Left hindlimb (tissue), 1 donor: ENCODE measurements at places on chromosomes 5 and 9.

DNA sequence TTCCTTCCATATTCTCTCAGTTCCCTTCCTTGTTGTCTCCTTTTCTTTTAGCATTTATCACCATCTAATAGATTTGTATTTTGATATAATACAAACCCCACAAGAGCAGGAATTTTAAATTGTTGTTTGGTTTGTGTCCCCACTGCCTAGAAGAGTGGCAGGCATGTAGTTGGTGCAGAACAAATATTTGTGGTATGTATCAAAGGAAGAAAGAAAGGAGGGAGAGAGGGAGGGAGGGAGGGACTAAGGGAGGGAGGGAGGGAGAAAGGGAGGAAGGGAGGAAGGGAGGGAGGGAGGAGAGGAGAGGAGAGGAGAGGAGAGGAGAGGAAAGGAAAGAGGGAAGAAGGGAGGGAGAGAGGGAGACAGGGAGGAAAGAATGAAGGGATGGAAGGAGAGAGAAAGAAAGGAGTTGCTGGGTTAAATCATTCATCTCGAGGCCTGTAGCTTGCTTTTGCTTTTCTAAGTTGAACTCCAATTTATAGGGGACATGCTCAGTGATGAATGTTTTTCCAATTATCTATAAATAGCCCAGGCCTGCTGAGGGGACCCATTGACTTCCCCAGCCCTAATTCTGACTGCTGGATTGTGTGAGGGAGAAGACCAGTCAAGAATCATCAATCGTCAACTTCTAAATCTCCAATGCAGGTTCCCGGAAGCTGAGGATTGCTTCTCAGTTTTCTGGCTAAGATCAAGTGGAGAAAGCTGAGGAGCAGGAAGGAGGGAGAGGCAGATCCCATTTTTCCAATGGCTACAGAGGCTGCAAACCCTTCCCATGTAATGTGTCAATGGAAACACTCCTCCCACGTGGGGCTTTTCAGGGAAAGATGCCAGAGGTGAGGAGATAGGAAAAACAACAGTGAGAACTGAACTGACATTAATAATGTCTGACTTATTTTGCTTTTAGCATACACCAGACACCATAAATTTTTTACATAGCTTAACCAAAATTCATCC lies 320.7 kb downstream of the ASTN2 start:
- DNase-seq: peak; percentile 49

- DNase-seq: no peak
These were observed 62.1 kb downstream of the CEMIP2 start for GRCh38 chr9:71706176-71706575.

GRCh38 chr9:87512311-87512710 lies 14.6 kb downstream of the DAPK1 start:
- DNase-seq: peak; percentile 47

GRCh38 chr9:109771796-109772531 lies 8.0 kb upstream of the PALM2AKAP2 start:
- DNase-seq: peak; percentile 66

- no peak for DNase-seq
These were observed 8.1 kb upstream of the RAD23B start for GRCh38 chr9:107274953-107275422.

- DNase-seq: no peak
These were observed 375.7 kb upstream of the CCNH start for GRCh38 chr5:87788416-87788815.

GRCh38 chr9:80842389-80842788 lies 847.0 kb downstream of the TLE1 start:
- peak; percentile 27 for DNase-seq

DNA sequence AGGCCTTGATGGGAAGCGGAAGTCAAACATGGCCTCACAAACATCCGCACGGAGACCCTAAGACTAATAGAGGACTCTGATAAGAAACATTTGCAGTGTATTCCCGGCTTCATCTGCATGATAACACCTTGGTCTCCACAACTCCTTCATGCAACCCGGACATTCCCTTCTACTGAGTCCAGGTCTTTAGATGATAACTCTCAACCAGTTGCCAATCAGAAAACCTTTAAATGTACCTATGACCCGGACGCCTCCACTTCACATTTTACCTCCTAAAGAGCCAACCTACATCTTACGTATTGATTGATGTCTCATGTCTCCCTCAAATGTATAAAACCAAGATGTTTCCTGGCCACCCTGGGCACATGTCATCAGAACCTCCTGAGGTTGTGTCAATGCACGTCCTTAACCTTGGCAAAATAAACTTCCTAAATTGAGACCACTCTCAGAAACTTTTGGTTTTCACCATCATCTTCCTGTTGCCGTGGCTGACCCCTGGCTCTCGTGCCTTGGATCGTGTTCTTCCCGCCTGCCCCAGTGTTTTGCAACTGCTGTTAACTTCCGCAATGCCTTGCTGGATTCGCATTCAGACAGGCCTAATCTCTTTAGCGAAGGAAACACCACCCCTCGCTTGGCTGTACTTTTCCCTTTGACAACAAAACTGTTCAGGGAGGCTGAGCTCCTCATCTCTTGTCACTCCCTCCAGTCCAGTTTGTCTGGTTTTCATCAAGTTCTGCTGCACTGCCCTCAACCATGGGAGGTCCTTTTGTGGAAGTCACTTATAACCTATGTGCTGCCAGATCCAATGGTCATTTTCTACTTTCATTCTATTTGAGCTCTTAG lies 1.1 kb upstream of the DAP start:
- DNase-seq: no peak

DNA sequence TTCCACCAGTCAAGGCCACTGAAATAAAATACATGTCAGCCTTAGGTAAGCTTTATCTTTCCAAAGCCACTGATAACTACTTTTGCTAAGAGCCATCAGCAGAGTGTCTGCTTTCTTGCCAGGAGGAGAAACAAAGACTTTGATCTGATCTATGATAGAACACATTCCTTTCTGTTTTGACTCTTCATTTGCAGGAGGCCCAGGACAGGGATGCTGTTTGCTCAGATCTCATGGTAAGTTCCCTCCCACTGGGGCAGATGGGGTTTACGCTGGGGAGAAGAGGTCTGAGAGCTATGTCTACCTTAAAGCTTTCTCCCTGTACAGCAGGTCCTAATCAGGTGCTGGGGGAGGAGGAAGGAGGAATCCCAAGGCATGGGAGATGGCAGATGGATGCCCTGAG lies 497.6 kb downstream of the NTRK2 start:
- DNase-seq: no peak

GRCh38 chr5:115424030-115424429 lies 120.5 kb downstream of the FEM1C start:
- DNase-seq: no peak

GRCh38 chr5:98363157-98363556 lies 410.3 kb upstream of the RGMB start:
- DNase-seq: no peak

DNA sequence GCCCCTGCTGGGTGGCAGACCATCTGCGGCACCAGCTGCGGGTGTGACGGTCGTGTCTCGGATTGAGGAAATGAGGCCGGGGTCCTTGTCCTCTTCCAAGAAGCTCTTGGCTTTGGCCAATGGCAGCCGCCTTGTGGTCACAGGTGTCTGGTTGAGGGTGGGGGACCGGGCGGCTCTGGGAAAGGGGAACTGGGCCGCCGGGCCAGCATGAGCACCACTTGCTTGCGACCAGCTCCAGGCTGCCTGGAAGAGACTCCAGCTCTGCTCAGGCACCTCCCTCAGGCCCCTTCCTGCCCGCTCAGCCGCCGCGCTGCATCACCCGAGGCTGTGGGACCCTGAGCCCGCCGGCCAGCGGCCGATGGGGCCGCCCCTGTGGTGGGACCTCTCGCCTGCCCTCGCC lies 59.7 kb downstream of the RXRA start:
- no peak for DNase-seq

GRCh38 chr5:137194300-137194699 lies 304.8 kb downstream of the SPOCK1 start:
- no peak for DNase-seq

DNA sequence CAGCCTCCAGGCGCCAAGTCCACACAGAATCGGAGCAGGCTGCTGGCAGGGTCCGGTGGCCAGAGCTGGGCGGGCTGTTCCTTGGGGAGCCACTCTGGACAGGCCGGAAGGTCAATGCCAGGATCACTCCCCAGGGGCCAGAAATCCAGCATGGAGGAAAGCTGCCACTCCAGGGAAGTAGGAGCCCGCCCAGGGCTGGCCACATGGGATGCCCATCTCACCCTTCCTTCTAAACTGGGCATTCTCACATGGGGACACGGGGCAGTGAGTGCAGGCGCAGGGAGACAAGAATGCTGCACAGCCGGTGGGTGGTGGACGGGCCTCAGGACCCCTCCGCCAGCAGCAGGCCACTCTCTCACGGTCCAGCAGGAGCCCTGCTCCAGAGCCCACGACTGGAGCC lies 58.2 kb downstream of the ADAMTS2 start:
- peak; percentile 18 for DNase-seq

- DNase-seq: no peak
These were observed 513.1 kb downstream of the PDE4D start for GRCh38 chr5:59380350-59380951.
